ENCODE measurements at places on chromosomes 7 and 10.

DNA sequence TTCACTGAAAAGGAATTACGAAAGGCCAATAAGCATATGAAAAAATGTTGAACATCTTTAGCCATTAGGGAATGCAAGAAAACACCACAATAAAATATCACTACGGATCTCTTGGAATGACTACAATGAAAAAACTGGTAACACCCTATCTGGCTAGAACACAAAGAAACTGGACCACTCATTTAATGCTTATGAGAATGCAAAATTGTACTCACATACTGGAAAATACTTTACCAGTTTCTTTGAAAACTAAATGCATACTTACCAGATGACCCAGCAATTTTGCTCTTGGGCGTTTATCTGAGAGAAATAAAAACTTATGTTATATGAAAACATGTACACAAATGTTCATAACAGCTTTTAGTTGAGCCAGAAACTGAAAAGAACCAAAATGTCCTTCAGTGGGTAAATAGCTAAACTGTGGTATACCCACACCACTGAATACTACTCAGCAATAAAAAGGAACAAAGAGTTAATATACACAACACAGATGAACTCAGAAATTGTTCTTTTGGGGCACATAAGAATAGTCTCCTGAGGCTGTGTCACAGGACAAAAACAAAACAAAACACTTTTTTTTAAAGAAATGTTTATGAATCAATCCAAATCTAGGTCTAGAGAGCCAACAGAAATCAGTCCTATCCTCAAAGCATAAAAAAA is 23.5 kb downstream of the CNOT4 start:
- no peak for DNase-seq

- DNase-seq = no peak
Measured at GRCh38 chr10:29657719-29658274, 23.0 kb upstream of the SVIL start.

GRCh38 chr10:98374217-98374985 is 40.6 kb downstream of the PYROXD2 start:
- no peak for DNase-seq

DNA sequence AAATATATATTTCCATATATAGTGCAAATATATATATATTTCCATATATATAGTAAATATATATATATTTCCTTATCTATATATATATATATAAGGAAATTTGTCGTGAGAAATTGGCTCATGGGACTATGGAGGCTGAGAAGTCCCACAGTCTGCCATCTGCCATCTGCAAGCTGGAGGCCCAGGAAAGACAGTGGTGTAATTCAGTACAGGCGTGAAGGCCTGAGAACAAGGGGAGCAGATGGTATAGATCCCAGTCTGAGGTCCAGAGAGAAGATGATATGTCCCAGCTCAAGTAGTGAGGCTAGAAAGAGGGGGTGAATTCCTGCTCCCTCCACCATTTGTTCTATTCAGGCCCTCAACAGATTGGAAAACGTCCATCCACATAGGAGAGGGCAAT is 78.9 kb downstream of the MTPN start:
- no peak for DNase-seq

DNA sequence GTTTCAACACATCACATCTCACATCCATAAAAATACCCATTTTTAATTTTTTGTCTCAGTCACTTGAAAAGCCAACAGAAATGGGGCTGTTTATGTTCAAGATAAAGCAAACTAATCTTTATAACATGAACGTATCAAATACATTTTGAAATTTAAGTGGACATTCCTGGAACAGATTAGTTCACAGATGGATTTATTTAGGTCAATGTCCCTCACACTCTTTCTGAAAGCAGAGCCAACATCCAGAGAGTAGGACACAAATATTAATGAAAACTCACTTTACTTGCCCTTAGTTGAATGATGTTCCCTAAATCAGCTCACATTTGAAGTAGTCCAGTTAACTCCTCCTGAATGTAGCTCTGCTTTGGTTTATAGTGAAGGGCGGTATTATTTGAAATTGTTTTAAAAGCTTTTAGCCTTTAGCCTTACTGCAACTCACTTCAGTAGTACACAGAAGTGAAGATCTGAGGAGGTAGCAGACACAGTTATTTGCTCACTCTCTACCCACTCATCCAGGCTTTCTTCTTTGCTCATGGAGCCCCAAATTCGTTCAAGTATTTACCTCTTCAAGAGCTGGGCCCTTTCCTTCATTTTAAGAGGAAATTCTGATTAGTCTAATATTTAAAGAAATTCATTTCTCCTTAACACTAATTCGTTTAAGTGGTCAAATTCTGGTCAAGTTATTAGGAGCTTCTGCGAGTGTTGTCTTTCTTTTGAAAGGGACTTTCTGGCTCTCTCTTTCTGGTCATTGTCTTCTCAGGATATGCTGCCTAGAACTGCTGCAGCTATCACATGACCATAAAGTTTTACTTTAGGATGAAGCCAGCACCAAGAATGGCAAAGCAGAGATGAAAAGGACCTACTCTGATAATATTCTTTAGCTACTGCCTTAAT is 180.6 kb upstream of the AGR3 start:
- DNase-seq = no peak

GRCh38 chr10:123537188-123537961 is 128.8 kb upstream of the GPR26 start:
- DNase-seq = no peak

DNA sequence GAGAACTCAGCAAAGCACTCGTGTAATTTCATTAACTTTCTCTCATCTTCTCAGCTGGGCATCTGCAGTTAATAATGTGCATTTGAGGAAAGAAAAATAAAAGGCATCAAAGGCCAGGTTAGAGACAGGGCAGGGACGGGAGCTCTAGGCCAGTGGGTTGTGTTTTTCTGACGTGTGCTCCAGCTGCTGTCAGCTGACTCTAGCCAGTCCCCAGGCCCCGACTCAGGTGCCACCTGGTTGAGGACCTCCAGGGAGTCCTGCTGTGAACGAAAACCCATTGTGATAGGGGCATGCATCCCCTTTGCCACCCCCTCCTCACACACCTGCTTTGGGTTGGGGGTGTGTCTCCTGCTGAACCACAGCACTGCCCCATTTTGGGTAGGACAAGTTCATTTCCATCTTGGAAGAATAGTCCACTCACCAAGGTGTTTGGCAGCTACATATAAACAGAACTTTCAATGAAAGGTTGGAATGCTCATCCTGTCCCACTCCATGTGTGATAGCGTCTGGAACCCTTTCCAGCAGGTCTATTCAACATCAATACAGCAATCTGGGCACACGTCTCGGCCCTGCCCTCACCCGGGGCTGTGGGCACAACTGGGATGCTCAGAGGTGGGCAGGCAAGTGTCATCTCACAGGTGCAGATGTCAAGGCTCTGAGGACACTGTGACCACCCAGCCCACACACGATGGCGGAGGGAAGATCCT is 146.1 kb upstream of the FAM20C start:
- DNase-seq = no peak

DNA sequence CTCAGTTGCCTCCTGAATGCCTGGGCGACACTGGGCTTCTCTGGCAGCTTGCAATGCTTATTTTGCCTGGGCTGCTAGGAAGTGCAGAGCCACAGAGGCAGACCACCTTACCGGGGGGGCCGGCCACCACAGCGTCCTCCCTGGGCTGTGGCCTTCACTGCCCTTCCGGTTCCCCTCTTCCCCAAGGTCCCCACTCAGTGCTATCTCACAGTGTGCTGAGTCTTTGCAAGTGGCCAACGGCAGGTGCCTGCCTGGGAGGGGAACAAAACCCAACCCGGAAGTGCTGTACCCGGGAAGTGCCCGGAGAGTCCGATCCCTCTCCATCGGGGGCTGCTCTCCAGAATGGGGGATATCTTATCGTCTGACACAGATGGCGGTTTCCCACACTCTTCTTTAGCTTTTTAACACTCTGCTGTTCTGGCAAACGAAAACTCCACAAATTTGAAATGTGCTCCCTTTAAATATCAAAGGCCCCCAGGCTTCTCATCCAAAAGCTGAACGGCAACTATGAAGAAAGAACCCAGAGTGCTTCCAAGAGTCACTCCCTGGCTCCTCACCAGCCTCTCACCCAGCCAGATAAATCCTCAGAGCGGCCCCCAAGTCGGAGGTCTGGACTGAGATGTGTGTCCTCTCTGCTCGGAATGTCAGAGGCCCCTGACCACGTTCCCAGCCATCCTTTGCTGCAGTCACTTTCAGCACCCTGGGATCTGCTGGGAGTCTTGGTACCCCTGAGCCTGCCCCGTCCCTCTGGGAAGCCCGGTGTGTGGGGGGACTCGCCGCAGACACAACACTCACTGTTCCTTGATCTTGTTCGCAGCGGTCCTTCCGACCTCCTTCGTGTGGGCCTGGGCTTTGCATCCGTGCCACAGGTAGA is 165.1 kb downstream of the SVIL start:
- no peak for DNase-seq

- DNase-seq = no peak
Measured at GRCh38 chr7:51315393-51316261, 982 bp downstream of the COBL start.

DNA sequence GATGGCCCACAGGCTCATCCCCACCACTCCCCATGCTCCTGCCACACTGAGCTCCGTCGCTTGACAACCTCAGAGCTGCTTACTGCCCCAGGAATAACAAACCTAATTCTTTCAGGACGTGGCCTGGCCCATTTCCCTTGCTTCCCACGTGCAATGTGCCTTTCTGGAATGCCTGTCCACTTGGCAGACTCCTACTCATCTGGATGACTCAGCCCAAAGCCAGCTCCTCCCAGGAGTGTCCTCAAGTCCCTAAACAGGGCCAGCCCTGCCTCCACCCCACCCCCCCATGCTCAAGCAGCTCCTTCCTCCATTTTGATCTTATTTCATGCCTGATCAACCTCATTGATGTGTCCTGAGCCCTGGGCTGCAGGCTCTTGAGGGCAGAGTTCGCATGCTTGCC is 164.9 kb upstream of the RNF32 start:
- DNase-seq = no peak

DNA sequence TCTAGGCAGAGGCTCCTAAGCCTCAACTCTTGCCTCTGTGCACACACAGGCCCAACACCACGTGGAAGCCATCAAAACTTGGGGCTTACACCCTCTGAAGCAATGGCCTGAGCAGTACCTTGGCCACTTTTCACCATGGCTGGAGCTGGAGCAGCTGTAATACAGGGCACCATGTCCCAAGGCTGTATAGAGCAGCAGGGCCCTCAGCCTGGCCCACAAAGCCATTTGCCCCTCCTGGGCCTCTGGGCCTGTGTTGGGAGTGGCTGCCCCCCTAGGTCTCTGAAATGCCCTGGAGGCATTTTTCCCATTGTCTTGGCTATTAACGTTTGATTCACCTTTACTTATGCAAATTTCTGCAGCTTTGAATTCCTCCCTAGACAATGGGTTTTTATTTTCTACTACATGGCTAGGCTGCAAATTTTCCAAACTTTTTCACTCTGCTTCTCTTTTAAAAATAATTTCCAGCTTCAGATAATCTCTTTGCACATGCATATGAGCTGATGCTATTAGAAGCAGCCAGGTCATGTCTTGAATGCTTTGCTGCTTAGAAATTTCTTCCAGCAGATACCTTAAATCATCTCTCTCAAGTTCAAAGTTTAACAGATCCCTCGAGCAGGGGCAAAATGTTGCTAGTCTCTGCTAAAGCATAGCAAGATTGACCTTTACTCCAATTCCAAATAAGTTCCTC is 5.7 kb upstream of the CCDC201 start:
- DNase-seq = no peak

- no peak for DNase-seq
Measured at GRCh38 chr10:13526948-13527863, 1.6 kb downstream of the BEND7 start.

DNA sequence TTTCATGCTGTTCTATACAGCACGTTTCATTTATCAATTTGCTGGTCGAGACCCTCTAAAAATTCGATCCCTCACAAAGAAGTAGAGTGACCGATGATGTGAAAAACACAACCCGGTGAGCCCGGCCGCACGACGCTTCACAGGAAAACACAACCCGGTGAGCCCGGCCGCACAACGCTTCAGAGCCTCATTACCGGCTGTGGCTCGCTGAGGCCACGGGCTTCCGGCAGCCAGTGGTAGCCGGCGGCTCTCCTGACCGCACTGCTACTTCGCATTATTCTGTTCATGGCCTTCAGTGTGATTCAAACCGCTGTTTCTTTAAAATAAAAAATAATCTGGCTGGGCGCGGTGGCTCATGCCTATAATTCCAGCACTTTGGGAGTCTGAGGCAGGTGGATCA is 42.3 kb upstream of the RBM33 start:
- DNase-seq = no peak

GRCh38 chr7:137454767-137455166 is 111.2 kb upstream of the PTN start:
- DNase-seq = no peak

GRCh38 chr7:30144657-30145306 is 10.0 kb downstream of the MTURN start:
- no peak for DNase-seq

- DNase-seq = no peak
Measured at GRCh38 chr7:151188252-151188542, 1.1 kb upstream of the ASB10 start.

- no peak for DNase-seq
Measured at GRCh38 chr10:96133135-96133534, 3.0 kb downstream of the ZNF518A start.

GRCh38 chr7:116991233-116991632 is 37.9 kb downstream of the ST7 start:
- no peak for DNase-seq

Measured in activated CD4-positive, CD25-positive, alpha-beta regulatory T cell treated with anti-CD3 and anti-CD28 coated beads, Interleukin-2, amount 50 U/mL, for 72 hours (primary cell).